ENCODE measurements at places on chromosomes 4 and X.
A peak's percentile ranks its signal among the peaks of the same experiment; 100 is the strongest.

GRCh38 chr4:140103676-140104075, 50.3 kb downstream of the MAML3 start:
- DNase-seq = peak; percentile 80

DNA sequence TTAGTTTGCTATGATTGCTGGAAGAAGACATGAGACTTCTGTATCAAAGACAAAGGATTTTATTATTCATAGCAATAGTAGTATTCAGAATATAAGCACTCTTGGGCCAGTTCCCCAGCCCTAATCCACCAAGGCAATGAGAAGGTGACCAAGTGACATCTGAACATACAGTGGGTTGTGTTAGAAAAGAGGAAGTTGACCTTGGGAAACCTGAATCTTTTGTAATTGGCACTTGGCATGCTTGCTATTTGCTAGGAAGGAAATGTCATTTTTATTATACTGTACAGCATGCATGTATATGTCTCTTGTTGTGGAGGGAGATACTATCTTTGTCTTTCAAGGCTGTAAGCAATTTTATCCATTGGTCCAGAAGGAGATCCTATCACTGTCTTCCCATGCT, 216.1 kb upstream of the FAT1 start:
- DNase-seq = no peak

DNA sequence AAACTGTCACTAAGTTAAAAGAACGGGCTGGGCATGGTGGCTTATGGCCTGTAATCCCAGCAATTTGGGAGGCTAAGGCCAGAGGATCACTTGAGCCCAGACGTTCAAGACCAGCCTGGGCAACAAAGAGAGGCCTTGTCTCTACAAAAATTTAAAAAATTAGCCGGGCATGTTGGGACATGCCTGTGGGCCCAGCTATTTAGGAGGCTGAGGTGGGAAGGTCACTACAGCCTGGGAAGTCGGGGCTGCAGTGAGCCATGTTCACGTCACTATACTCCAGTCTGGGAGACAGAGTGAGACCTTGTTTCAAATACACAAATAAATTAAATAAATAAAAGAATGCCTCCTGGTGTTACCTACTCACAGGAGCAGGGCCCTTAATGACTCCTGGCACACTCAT, 69.5 kb downstream of the APBB2 start:
- DNase-seq = no peak

- DNase-seq = peak; percentile 79
Observed at GRCh38 chr4:33924811-33925210, 2319.5 kb downstream of the ARAP2 start.

GRCh38 chrX:45322382-45322781, 121.7 kb upstream of the DIPK2B start:
- peak; percentile 90 for DNase-seq

DNA sequence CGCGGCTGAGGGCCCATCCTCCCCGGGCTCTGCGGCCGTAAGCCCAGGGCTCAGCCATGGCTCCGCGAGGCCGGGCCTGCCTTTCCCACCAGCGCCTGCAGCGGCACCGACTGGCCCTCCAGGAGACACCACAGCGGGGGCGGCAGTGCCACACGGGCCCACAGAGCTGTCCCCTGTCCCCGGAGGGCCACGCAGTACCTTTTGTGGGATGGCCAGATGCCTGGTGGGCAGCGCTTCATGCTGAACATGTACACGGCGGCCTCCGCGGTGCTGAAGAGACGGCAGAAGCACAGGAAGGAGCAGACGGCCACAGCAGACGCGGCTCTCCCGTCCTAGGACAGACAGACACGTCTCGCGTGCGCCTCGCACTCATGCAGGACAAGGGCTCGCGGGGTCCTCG, 50.4 kb downstream of the GAK start:
- no peak for DNase-seq

All from fibroblast of skin of right biceps (primary cell).